ENCODE measurements at places on chromosomes 11 and 22. TPM values are rescaled to one million over a fixed set of nuclear protein-coding genes. Genes with fewer than 3 reads are reported as not detected.
A peak's percentile ranks its signal among the peaks of the same experiment; 100 is the strongest.

GRCh38 chr11:18972336-18972735 lies 33.1 kb upstream of the MRGPRX1 start:
- no peak for DNase-seq

- DNase-seq, result peak; percentile 79
Observed at GRCh38 chr11:67312187-67313021, 9.1 kb downstream of the SSH3 start.

- DNase-seq, result no peak
Observed at GRCh38 chr11:43503417-43503816, 144.7 kb downstream of the TTC17 start.

The HBG2 gene
- not detected for total RNA-seq

GRCh38 chr11:108483163-108483562 lies 15.0 kb downstream of the POGLUT3 start:
- DNase-seq, result no peak
